ENCODE measurements at places on chromosomes 6 and 20.

GRCh38 chr6:141301779-141302178 is 830.9 kb upstream of the GJE1 start:
- DNase-seq = no peak

DNA sequence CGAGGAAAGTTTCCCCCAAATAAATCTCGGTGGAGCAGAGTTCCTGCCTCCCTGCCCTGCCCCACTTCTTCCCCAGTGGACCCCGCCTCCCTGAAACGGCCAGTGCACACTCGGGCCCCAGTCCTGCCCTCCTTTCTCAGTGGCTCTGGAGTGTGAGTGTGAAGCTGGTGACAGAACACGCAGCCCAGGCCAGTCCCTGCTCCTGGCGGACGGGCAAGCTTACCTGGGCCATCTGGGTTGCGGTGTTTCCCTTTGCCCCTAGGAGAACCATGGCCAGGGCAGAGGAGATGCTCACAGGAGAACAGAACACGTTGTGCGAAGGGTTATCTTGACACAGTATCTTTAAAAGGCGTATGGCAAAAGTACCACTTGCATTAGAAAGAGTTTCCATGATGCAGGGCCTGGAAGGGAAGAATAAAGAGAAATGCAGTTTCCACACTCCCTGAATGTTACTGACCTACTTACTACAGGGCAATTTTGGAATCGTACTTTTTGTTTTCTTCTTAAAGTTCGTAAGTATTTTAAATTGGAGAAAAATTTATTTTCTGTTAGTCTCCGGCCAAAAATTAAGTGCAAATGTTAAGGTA is 2.8 kb downstream of the SERPINB9 start:
- no peak for DNase-seq

DNA sequence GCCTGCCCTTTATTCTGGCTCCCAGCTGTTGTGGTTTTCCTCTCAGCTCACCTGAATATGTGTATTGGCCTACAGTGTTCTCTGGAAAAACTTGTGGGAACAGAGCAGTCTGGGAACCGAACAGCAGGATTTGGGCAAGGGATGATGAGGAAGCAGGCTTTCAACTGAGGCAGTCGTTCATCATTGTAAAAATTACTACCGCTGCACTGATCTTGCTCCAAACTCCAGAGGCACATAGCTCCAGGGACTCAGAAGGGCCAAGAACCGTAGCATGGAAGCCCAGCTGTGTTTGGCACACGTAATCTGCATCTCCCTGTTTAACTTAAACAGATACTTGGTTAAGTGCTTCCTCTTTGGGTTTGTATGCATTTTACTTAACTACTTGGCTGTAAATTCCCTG is 48.3 kb upstream of the EEF1A1 start:
- DNase-seq = no peak

DNA sequence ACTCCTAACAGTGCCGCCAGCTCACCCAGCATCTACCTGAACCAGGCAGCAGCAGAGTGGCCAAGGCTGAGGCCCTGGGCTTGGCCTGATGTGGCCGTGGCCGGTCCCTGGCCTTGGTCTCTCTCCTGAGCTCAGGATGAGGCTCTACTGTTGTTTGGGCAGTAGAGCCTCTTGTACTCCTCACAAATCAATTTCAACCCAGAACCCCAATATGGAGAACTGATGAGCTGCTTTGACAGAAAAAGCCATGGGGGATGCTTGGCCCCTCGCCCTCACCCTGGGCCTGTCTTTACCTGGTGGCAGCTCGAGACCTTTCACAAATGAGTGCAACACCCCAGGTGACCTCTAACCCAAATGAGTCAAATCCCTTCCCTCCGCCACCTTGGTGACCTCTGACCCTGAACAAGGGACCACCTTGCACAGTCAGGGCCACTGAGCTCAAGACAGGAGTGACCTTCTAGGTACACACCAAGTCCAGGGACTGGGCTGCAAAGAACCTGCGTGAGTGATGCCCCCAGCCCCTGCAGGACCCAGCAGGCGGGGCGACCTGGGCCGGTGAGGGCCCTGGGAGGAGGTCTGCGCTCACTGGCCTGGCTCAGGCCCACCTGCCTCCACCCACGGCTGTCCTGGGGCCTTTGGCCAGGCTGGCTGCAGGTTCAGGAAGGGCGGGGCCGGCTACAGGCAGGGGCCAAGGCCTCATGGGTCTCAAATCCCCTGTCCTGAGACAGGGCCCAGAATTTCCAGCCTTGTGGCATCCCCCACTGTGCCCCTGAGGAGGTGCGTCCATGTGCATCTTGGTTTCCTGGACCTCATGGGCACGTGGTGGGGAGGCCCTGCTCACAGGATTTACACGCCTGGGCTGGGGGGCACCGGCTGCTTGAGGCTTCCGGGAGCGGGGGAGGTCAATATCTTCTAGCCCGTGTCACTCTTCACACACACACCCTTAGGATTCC is 30.2 kb downstream of the PSMG4 start:
- DNase-seq = no peak

DNA sequence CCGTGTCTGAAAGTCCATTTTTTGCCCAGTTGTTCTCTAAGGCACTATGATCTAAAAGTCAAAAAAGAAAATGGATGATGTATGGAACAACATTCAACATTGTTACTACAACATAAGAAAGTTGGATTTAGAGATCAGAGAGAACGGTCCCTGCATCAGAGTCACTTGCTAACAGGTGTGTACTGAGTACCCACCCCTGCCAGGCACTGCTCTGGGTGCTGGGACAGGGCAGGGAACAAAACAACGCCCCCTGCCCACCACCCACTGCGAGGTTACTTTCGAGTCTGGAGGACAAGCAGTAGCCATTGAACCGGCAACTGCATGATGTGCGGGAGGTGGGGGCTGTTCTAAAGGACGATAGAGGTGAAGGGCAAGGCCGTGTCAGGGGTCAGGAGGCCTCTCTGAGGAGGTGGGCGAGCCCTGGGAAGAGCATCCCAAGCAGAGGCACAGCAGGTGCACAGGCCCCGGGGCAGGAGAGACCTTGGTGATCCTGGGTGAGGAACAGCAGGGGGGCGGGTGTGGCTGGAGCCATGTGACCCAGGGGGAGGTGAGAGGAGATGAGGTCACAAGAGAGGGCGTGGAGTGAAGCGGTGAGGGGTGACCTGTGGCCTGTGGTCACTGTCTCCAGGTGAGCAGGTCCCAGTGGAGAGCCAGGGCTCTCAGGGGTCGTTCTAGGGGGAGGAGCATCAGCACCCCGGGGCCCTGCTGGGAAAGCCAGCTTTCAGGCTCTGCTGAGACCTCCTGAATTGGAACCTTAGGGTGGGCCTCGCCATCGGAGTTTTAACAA is 197.5 kb upstream of the SULF2 start:
- no peak for DNase-seq

DNA sequence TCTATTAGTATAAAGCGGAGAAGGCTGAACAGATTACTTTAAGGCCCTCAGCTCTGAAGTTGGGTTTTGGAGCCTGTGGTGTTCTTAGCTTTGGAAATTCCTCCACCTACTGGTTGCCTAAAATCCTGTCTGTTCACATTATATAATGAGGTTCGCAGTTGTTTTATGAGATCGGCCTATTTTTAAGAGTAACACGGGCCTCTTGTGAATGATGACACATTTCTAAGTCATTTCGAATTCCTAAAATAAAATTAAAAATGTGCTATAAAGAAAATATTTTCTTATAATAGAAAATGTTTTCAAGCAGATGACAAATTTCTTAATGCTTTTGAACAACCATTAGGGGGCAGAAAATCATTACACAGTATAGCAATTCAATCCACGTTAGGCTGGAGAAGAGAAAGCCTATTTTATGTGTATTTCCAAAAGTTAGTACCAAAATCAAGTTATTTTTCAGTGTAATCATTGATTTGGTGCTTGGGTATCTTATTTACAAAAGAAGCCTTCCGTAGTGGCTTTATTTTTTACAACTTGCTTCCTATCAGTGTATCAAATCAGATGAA is 15.8 kb upstream of the FAM8A1 start:
- peak; percentile 85 for DNase-seq

DNA sequence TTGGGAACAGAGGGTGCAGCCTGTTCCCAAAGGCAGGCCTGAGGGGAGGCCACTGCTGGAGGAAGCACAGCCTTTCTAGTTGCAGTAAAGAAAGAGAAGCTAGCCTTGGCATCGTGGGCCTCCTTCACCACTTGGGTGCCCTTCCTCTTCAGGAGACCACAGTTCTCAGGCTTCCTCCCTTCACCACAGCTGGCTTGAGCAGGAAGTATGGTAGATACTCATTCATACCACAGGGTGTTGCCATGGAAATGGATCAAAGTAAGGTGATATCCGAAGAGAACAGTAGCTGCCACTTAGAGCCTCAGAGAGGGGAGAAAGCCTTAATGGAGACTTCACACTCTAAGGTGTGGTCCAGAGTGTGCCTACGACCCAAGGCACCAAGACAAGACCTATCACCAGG is 120.4 kb upstream of the RIPOR2 start:
- no peak for DNase-seq

DNA sequence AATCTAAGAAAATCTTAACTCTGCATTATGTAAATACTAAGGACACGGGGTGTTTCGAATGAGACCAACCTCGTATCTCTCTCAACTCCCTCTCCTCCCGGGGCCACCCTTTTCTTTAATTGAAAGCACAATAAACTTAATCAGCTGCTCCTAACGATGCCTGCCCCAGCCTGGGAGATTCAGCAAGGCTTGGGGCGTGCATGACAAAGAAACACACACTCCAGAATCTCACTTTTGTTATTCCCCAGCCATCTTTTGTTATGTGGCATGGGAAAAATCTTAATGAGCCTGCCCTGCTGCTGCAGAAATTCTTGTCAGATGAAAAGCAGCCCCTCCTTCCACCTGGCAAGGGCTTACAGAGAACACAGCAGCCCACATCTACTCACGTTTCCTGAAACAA is 117.4 kb downstream of the TTLL2 start:
- DNase-seq = no peak

DNA sequence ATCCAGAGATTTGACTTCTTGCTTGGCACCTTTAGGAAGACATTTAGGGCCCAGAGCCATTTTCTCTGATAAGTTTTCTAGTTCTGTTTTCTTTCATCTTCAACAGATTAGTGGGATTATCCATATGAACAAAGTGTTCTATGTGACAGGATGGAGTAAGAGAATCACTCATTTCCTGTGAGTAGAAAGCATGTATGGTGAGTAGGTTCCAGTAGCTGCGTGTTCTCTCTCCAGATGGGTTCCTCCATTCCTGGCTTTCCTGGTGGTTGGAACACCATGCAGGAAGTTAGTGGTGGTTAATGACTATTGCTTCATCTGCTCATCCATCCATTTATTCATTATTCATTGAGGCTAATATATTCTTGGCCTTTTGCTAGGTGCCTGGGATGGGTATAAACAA is 54.0 kb downstream of the EFCAB8 start:
- no peak for DNase-seq

DNA sequence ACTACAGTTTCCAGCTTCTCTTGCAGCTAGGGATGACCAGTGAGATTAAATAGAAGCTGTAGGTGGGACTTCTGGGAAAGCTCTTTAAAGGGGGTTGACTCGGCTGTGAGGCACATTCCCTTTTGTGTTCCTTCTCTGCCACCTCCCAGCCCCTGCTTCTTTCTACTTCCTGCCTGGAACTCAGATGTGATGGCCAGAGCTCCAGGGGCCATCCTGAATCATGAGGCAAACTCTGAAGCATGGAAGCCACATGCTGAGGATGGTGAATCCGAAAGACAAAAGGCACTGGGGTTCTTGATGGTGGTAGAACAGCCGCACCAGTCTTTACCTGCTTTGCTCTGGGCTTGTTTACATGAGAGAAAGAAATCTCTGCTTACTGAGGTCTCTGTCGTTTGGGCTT is 9.1 kb downstream of the CEBPB start:
- DNase-seq = no peak

GRCh38 chr6:23370051-23370450 is 756.0 kb upstream of the NRSN1 start:
- no peak for DNase-seq

GRCh38 chr6:144661116-144661806 is 376.1 kb downstream of the UTRN start:
- peak; percentile 36 for DNase-seq

- DNase-seq = no peak
Measured at GRCh38 chr6:169158174-169158573, 95.5 kb downstream of the THBS2 start.

DNA sequence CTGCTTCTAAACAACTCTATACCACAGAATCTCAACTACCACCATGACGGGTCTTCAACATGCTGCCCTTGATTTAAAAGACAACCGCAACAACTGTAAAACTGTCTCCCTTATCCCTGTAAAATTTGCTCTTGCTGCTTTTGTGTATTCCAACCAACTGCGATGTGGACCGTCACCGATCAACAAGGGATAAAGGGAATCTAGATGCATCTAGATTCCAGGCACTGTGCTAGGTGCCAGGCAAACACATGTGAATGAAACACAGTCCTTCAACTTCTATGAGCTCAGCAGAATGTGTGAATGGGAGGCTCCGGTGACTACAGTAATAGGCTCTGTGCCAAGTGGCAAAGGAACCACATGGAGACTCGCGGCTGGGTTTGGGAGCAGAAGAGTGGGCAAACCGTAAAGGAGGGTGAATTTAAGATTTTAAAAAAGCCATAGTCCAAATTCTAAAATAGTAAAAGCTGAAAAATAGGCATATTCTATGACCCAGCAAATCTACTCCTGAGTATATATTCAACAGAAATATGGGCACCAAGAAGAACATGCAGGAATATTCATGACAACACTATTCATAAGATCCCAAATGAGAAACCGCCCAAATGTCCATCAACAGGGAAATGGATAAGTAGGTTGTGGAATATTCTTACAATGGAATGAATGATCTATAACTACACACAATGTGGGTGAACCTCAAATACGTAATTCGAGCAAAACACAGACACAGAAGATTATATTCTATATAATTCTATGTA is 3.7 kb upstream of the PRND start:
- no peak for DNase-seq

GRCh38 chr6:167574431-167575151 is 249.7 kb downstream of the TTLL2 start:
- no peak for DNase-seq

GRCh38 chr6:113645986-113646385 is 211.2 kb upstream of the MARCKS start:
- no peak for DNase-seq

DNA sequence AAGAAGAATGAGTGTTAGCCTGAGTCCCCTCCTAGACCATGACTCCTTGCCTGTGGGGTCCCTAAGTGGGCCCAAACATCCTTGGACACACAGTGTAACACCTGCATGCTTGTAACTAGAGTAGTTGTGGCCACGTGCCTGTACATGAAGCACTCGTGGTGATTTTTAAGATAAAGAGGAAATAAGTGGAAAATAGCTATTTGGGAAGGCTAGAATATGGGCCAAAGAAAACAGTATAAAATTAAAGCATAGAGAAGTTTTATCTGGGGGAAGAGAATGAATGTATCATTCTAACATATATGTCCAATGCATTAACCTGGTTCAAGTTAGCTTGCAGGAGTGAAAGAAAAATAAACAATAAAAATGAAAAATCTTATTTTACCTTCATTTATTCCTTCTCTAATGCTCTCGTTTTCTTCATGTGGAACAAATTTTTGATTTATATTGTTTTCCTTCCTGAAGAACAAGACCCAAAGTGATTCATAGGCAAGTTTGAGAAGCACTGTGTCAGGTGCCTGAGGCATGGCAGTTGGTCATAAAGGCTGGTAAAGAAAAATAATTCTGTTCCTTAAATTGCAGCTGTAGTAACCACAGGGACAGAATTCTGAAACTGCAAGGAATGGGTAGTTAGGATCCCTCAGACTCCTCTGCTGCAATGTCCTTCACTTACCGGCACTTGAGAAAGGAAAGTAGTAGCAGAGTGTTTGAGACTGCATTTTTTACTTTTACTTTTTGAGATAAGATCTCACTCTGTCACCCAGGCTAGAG is 8.5 kb upstream of the CST3 start:
- peak; percentile 24 for DNase-seq
